PC-3 (cell line): ENCODE measurements at places on chromosomes 1 and 21. TPM values are rescaled to one million over a fixed set of nuclear protein-coding genes. Genes with fewer than 3 reads are reported as not detected.

The SPATA21 gene
- not detected in 2 replicates for total RNA-seq

The ETV3L gene
- total RNA-seq: not detected in 2 replicates

The SPRR2A gene
- total RNA-seq: not detected in 2 replicates

The TLR5 gene
- total RNA-seq: 0.46 and 1.2 TPM in 2 replicates

The ZBTB8A gene
- total RNA-seq: 1.7 and 3.5 TPM in 2 replicates

The AQP10 gene
- total RNA-seq: not detected in 2 replicates

The SYPL2 gene
- total RNA-seq: not detected in 2 replicates

The CFHR4 gene
- total RNA-seq: not detected in 2 replicates

The OR10Z1 gene
- total RNA-seq: not detected in 2 replicates

The EFNA3 gene
- 16.2 and 23.5 TPM in 2 replicates for total RNA-seq

The PCAT6 gene
- 0.26 and 1.7 TPM in 2 replicates for total RNA-seq

The PPM1J gene
- 0.80 and 1.4 TPM in 2 replicates for total RNA-seq

The RIT1 gene
- total RNA-seq: 14.7 and 18.8 TPM in 2 replicates

The CLEC20A gene
- not detected in 2 replicates for total RNA-seq

The OR2M3 gene
- not detected in 2 replicates for total RNA-seq

The PGLYRP4 gene
- total RNA-seq: not detected in 2 replicates

The FAM151A gene
- not detected in 2 replicates for total RNA-seq

The KIF21B gene
- total RNA-seq: 0.46 and 0.66 TPM in 2 replicates

The SPOCD1 gene
- total RNA-seq: 4.1 and 5.4 TPM in 2 replicates

The HSPG2 gene
- 35.1 and 56.0 TPM in 2 replicates for total RNA-seq

The TRAF3IP3 gene
- not detected in 2 replicates for total RNA-seq

The CD101 gene
- total RNA-seq: 0.17 and 0.36 TPM in 2 replicates

The S100A7A gene
- not detected in 2 replicates for total RNA-seq
